ENCODE measurements at places on chromosomes 6 and 20.

GRCh38 chr6:145733810-145734209 lies 1.5 kb downstream of the EPM2A start:
- no peak for DNase-seq
- H3K4me1 ChIP-seq = peaks cover 38% of the 10 kb centered on the region
- 0 out of 2 replicates have a peak, but pooled peaks cover 5% of the 10 kb centered on the region for H3K36me3 ChIP-seq
- no peaks in the 10 kb centered on the region for H3K27me3 ChIP-seq

DNA sequence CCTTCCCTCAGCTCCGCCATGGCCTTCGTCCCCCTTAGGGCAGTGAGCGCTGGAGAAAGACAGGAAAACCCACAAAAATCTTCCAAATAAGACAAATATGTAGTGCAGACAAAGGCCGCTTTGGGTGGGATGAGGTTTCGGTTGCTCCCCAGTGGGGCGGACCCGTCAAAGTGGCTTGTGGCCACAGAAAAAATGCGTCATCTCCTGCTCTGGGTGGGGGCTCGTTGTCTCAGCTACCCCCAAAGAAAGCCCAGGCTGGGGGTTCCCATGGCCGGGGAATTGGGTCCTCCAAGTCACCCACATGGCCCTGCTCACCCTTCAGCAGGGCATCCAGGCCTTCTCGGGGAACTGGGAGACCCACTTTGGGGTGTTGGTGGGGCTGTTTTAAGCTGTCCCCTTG lies 21.9 kb upstream of the SCUBE3 start:
- H3K27me3 ChIP-seq = peaks cover 13% of the 10 kb centered on the region
- H3K4me1 ChIP-seq = no peaks in the 10 kb centered on the region
- no peak overlapping the region for H3K27ac ChIP-seq

DNA sequence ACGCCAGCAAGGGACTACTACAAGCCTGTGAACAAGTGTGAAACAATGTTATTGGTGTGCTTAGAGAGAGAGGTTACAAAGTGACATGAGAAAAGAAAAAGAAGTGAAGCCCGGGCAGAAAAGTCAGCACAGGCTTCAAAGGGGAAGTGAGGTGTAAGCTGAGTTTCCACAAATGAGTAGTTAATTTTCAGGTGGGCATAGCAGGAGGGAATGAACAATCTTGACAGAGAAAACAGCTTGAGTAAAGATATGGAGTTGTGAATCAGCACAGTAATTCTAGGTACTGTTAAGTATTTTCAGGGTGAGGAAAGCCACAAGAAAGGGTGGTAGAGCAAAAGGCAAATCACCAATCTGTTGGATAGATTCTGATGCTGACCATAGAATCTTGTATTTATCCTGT lies 4.3 kb downstream of the KCNQ5 start:
- DNase-seq = no peak
- peaks cover 35% of the 10 kb centered on the region for H3K4me1 ChIP-seq
- H3K27ac ChIP-seq = no peak overlapping the region
- H3K36me3 ChIP-seq = no peaks in the 10 kb centered on the region

- H3K4me3 ChIP-seq = no peak overlapping the region
- H3K36me3 ChIP-seq = no peaks in the 10 kb centered on the region
- H3K4me1 ChIP-seq = no peaks in the 10 kb centered on the region
- no peak overlapping the region for H3K27ac ChIP-seq
These were observed 195.2 kb upstream of the CNR1 start for GRCh38 chr6:88361298-88361697.

- no peak overlapping the region for H3K27ac ChIP-seq
- DNase-seq = no peak
- H3K36me3 ChIP-seq = peaks cover 85% of the 10 kb centered on the region
- peaks cover 23% of the 10 kb centered on the region for H3K4me1 ChIP-seq
- H3K4me3 ChIP-seq = no peak overlapping the region
These were observed 4.9 kb downstream of the GTPBP2 start for GRCh38 chr6:43623880-43624785.

- H3K4me1 ChIP-seq = no peaks in the 10 kb centered on the region
- no peak overlapping the region for H3K27ac ChIP-seq
- no peak for DNase-seq
- H3K36me3 ChIP-seq = peaks cover 8% of the 10 kb centered on the region
- no peak overlapping the region for H3K4me3 ChIP-seq
- H3K27me3 ChIP-seq = no peaks in the 10 kb centered on the region
These were observed 15.1 kb downstream of the OSBPL2 start for GRCh38 chr20:62253398-62253797.

Data from DND-41 (cell line).